ENCODE measurements at places on chromosomes 4 and X.

GRCh38 chr4:5139141-5139540, 87.9 kb downstream of the STK32B start:
- DNase-seq = no peak

DNA sequence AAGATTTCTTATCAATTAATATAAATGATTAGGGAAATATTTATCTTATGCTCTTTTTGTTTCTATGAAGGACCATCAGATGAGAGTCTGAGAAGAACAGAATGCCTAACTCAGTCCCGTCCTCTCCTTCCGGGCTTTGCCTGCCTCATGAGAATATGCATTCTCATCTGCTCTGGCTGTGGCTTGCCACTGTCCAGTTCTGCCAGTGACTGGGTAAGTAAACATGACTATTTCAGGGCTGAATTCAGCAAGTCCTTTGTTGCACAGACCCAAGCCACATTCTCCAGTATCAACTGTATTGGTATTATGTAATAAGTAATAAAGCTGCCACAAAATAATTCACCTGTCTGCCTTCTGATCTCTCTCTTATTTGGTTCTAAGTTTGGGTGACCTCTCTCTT, 110.7 kb downstream of the WDFY3 start:
- no peak for DNase-seq

DNA sequence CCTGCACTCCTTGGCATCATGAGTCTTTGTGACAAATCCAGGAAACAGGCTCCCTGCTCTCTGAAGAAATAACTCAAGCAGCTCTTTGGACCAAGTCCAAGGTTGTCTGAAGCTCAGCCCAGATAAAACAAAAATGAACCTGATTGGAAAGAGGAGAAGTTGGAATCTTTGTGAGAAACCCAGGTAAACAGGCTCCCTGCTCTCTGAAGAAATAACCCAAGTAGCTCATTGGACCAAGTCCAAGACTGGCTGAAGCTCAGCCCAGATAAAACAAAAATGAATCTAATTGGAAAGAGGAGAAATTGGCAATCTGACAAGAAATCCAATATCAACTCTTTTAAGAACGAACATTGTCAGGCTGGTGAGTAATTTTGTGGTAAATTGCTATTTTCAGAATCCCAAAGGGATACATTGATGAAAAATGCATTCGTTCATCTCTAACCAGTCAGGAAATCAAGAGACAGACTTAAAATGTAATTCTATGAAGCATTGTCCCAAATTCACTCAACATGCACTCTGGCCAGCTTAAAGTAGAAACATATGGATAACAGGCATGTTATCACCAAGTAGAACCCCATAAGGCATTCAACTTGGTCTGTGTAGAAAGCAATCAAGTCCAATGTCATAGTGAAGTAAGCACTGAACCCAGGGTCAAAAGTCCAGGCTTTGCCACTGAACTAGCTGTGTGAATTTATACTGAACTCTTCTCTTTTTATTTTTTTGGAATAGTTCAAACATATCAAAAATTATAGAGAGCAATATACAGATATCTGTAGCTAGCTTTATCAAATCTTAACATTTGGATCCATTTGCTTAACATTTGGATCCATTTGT, 16.8 kb upstream of the NFXL1 start:
- no peak for DNase-seq

DNA sequence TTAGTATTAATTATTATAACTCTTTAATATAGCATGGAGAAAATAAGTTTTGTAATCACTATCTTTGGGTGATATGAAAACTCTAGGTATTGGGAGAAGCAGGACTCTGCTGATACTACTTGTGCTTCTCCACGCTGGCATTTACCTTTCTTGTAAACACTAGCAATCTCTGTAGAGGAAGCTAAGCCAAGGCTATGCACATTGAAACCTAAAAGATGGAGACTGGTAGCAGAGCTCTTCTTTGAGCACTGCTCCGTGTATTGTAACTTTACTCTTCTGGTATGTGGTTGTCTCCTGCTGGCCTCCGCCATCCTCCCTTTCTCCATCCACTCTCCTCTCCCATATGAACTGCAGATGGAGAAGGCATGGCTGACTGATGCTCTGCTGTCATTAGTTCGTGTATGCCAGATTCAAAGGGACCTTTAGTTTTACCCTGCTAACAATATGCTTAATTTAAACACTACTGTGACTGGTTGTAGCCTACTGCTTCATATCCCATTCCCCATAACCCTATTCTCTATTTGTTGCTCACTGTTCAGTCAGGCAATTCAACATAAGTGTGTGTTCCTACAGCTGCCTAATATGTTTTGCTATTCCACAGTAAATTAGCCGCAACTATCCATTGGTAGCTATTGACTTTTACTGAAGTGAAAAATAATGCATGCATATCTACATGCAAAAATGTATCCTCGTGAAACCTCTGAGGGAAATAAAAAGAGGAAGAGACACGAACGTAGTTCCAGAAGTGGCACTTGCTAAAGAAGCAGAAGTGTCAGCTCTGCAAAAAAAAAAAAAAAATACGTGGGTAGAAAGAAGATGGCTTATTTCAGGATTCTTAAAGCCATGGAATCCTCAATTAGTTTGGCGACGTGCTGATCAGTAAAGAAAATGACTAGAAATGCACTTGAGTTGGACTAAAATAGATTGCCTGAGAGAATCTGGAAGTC, 55.6 kb upstream of the CCSER1 start:
- no peak for DNase-seq

GRCh38 chrX:41935832-41936231, 12.5 kb upstream of the CASK start:
- no peak for DNase-seq

DNA sequence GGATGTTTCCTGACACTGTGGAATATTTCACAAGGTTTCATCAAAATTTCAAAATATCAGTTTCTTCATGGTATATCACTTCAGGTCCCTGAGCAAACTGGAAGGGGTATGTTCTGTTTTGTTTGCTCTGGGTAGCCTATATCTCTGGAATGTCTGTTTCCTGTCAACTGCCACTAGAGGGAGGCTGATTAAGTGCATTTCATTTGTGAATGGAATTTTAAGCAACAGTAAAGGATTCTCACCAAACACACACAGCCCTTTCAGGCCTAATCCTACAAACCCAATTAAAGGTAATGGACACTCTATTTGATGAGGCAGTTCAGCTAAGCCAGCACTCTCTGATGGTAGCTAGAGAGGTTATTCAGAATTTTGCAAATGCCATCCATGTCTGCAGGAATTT, 307.1 kb downstream of the TEX13A start:
- no peak for DNase-seq

GRCh38 chrX:67720344-67720743, 176.5 kb downstream of the AR start:
- DNase-seq = no peak

DNA sequence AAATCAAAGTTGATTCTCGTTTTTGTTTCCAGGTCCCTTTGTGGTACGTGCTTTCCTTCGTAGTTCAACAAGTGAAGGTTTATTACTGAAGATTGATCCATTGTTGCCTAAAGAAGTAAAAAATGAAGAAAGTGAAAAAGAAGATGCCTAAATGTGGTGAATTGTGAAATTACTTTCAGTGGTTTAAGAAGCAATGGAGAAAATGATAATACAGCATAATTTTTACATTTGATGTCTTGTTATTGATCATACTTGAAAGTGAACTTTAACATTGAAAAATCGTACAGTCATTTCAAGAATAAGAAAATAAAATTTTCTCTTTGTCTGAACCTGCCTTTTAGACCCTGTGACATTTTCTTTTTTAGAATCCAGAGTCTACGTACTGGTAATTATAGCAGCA, 89.8 kb downstream of the MRPL1 start:
- DNase-seq = no peak

DNA sequence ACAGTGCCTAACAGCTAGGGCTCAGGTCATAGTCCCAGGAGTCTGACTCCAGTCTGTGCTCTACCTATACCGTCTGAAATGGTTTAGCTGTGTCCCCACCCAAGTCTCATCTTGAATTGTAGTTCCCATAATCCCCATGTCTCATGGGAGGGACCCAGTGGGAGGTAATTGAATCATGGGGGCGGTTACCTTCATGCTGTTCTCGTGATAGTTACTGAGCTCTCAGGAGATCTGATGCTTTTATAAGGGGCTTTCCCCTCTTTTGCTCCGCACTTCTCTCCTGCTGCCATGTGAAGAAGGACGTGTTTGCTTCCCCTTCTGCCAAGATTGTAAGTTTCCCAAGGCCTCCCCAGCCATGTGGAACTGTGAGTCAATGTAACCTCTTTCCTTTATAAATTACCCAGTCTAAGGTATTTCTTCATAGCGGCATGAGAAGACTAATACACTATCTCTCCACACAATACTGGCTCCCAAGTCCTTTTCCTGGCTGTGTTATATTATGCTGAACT, 110.8 kb downstream of the AFAP1 start:
- no peak for DNase-seq

- no peak for DNase-seq
These were observed 200.8 kb downstream of the MGST2 start for GRCh38 chr4:139866276-139866962.

- DNase-seq = no peak
These were observed 80.8 kb upstream of the ACSL1 start for GRCh38 chr4:184906480-184907097.

DNA sequence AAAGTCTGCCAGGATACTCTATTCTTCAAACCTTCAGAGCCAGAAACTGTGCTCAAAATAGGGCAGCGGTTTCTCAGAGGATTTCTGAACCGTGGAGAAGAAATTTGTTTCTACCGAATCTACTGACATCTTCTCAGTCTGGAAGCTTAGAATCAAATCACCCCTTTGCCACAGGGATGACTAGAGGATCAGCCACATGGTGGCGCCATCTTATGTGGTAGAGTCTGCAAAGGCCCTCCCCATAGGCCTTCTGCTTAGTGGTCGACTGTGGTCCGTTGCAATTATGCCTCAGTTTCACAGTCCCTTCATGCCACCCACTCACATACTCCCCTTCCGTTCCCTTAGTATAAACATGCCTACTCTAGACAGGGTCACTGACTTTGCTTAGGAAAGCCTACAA, 680.7 kb upstream of the SPANXN1 start:
- DNase-seq = no peak

- no peak for DNase-seq
These were observed 171.8 kb upstream of the TBL1X start for GRCh38 chrX:9293051-9293496.

DNA sequence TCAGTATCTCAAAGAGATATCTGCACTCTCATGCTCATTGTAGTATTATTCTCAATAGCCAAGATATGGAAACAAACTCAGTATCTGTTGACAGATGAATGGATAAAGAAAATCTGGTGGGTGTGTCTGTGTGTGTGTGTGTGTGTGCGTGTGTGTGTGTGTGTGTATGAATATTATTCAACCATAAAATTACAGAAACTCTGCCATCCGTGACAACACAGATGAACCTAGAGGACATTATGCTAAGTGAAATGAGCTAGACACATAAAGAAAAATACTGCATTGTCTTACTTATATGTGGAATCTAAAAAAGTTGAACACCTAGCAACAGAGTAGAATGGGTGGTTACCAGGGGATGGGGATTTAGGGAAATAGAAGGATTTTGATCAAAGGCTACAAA, 13.2 kb downstream of the XKRX start:
- no peak for DNase-seq

DNA sequence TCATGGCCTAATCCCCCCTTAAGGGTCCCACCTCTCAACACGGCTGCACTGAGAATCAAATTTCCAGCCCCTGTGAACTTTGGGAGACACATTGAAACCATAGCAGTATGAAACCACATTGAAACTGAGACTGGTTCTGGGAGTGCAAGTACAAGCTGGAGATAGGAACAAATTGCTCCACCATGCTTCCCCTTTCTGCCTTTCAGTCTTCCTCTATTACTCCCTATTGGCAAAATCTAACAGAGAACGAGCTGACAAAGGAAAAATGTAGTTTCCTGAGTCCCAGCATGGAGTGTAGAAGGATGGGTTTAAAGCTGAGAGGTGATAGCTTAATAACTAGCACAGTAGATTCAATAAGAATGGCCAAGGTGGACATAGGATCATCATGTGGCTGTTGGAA, 161.7 kb upstream of the RPL34 start:
- DNase-seq = no peak

- DNase-seq = no peak
These were observed 633.3 kb downstream of the ANKRD50 start for GRCh38 chr4:124079174-124079780.

- DNase-seq = no peak
These were observed 2016.0 kb upstream of the IGFBP7 start for GRCh38 chr4:59126159-59126558.

DNA sequence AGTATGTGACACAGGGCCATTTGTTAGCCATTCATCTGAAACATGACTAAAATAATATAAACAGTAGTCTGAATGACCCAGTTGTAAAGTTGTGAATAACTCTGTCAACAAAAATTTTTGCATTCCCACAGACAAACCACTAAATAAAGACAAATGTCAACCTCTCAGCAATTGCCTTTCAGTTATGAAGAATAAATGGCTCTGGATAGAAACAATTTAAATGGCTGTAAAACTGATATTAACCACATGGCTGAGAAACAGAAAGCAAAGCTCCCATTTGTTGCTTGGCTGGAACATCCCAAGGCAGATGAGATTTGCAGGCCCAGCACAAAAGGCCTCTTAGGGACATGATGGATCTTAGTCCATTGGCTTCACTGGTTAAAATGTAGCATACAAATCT, 296.3 kb downstream of the GALNTL6 start:
- DNase-seq = no peak

DNA sequence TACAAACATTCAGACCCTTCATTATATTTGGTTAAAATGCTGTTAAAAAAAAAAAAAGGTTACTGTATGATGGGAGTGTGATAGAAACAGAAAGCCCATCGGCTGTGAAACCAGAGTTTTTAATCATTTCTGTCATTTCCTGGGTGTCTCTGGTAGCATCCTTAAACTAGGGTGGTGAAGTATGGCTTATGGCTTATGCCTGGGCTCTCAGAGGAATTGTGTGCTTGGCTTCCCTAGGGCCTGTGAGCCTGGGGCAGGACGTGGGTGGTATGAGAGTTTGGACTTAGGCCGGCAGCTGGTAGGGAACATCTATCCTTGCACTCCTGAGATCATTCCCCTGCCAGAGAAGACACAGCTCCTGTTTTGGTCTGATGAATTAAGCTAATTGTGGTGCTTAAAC, 52.2 kb downstream of the DCUN1D4 start:
- no peak for DNase-seq

GRCh38 chr4:64230709-64231310, 178.4 kb downstream of the TECRL start:
- no peak for DNase-seq

GRCh38 chr4:138174981-138175794, 67.0 kb downstream of the SLC7A11 start:
- DNase-seq = no peak

DNA sequence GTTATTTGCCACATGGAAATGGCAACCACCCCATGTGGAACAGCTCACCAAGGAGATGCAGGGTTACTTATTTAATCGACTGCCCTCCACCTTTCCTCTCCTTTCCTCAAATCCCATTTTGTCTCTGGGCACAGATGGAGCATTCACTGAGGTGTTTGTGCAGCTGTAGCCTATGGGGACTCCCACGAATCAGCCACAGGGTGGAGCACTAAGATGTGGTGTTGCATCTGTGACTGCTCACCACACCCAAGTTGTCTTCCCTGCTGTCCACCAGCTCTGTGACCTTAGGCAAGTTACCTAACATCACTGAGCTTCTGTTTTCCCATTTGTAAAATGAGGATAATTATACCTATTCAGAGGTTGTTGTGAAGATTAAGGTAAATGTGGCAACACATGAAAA, 252.4 kb upstream of the CPEB2 start:
- peak; percentile 8 for DNase-seq

Measured in NCI-H460 (cell line).